ENCODE measurements at places on chromosomes 2 and 18.

- no peak for DNase-seq
These were observed 263.9 kb downstream of the ALPK2 start for GRCh38 chr18:58364876-58365528.

DNA sequence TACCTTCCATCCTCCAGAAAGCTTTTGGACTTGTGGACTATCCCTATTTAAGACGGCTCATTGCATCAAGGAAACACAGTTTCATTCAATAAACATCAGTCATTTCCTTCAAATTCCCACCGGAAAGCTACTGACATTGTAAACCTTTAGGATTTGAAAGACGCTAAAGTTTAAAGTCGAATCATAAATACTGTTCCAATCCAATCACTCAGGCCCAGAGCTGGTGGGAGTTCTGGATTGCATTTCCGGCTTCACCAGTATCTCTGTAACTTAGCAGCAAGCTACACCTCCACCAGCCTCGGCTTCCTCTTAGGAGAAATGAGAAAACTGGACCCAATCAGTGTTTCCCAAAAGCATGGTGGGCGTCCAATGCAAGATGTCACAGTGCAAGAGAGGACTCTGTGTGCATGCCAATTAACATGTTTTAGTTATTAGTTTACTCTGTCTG, 1.6 kb downstream of the WDFY1 start:
- DNase-seq, result peak; percentile 55

- peak; percentile 55 for DNase-seq
These were observed 55.4 kb upstream of the NCOA1 start for GRCh38 chr2:24435391-24436316.

GRCh38 chr2:121005453-121005852, 269.8 kb downstream of the GLI2 start:
- DNase-seq, result no peak

GRCh38 chr2:16657671-16658070, 8.0 kb downstream of the CYRIA start:
- DNase-seq, result no peak

DNA sequence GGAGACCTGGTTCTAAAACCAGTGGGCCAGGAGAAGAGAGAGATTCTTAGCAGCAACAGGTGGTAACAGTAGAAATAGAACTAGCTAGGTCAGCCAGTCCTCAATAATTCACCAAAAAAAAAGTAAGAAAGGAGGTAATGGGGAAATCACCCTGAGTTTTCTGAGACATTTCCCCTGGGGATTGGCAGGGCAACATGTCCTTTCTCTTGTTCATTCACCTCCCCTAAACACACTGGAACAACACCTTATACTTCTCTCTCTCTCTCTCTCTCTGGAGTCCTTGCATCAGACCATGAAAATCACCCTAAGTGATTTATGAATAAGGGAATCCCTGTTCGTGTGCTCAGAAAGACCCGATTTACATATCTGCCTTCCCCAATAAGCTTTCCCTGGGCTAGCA, 64.8 kb downstream of the COX7A2L start:
- no peak for DNase-seq

DNA sequence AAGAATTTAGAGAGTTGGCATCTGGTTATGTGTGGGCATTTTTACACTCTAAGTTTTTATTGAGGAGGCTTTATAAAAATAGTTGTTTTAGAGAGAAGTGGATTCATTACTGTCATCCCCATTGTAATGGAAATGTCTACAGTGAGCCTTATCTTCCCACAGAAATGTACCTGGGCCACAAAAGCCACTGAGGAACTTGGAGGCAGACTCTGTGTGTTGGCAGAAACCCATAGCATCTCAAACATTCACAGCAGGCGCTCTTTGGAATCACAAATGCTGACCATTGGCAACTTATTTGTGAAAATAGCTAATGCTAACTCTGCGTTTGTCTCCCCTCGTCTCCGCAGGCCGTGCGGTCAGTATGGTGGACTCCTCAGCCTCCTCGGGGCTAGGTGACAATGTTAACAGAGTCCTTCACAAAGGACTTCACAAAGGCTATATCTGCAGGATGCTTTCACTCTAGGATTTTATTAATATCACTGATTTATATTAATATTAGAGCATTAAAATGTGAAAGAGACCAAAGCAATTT, 689.1 kb upstream of the POU3F3 start:
- DNase-seq, result no peak

DNA sequence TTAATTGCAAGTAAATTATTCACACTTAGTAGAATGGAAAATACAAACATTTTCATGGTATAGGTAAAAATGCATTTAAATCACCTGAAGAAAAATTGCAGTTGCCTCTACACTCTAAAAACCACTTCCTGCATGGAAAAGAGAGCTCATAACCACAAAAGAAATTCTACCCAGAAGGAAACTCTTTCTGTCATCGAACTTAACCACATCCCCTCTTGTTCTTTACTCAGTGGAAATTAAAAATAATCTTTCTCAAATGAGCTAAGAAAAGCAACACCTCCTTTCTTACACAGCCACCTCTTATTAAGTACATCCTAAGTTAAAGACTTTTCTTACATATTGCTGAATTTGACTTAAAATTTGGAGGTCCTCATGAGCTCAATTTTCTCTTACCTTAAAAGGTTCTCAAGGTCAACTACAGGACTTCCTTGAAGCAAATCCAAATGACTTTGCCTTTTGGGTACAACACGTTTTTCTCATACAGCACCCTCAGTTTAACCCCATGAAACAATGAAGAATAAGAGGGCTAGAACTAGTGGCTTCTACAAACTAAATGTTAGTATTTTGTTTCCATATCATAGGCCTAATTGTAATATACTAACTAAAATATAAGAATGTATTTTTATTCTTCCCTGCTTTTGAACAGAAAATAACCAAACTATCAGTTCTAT, 109.1 kb upstream of the CRIM1 start:
- DNase-seq, result no peak

GRCh38 chr2:55869637-55870325, 53.8 kb downstream of the EFEMP1 start:
- DNase-seq, result no peak

DNA sequence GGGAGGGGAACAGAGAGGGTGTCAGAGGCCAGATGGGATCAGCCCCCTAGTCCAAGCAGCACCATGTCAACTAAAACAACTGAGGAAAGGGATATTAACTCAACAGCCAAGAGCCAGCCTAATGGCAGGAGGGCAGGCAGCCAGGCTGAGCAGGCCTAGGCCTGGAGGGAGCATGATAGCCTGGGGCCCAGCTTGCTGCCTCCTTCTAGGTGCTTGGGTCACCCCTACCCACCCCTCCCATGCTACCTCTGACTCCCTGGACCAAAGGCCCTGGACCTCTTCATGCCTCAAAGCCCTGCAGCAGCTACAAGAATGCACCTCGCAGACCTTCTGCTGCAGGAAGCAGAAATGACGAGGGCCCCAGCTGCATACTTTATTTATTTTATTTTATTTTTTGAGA, 22.1 kb upstream of the TNS1 start:
- DNase-seq, result no peak

DNA sequence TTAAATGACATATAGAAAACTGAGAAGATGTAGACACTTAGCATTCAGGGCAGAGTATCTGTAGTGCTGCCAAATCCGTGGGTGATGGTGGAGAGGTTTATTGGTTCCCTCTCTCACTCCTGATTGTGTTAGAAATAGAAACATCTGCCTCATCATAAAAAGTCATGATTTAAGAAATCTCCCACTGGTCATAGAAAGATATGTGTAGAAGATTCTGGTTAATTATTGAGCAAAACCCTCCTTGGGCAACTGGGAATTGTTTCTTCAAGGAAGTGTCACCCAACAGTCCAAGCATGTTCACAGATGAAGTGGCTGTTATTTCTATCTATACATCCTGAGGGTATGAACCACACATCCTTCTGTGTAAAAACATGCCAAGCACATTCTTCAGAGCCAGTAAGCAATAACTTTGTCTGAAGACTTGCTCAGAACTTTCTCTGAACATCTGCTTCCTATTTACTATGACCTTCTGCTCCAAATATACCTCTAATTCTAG, 33.6 kb upstream of the CHRNA1 start:
- DNase-seq, result no peak

DNA sequence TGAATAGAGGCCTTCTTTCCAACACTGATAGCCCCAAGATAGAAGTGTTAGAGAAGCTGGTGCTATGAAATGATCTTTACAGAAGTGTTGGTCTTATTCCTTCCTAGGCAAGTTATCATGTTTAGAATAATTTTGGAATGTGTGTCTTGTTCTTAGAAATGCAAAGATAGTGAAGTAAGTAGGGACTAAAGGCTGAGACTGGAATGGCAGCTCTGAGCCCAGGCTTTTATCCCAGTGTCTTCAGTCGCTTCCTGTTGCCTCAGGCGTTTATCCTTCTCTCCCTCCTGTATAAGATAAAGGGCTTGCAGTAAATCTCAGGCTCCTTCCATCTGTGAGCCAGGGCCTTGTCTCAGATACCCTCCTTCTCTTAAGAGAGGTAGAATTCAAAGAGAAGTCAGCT, 218.1 kb downstream of the TPGS2 start:
- no peak for DNase-seq

DNA sequence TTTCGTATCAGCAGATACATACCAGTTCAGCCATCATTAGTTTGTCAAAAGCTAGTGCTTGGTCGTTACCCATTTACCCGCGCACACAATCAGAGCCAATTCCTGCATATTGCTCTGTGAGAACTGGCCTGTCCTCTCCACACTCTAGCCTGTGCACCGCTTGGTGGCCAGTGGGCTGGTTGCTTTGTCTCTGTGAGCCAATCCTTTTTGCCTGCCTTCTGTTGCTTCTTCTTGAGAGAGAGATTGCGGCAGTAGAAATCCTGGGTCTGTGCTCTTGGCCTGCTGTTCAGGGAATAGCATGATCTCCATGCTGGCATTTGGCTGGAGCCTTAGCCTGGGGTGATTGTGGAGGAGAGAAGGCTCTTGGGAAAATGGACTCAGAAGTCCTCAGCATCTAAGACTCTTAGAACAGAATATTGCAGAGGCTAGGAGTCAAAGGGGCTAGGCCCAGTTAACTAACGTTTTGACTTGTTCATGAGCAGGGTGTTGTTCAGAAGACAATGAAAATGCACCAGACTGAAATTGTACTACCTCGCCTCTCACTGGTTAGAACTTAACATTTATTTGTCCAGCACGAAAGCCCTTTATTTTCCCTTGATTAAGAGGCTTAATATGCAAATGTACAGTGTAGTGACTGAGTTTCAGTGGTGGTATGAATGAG, 37.1 kb downstream of the MAP4K4 start:
- peak; percentile 39 for DNase-seq

GRCh38 chr18:74082742-74083556, 64.7 kb downstream of the FBXO15 start:
- no peak for DNase-seq

GRCh38 chr2:167411367-167411766, 523.1 kb downstream of the XIRP2 start:
- no peak for DNase-seq

DNA sequence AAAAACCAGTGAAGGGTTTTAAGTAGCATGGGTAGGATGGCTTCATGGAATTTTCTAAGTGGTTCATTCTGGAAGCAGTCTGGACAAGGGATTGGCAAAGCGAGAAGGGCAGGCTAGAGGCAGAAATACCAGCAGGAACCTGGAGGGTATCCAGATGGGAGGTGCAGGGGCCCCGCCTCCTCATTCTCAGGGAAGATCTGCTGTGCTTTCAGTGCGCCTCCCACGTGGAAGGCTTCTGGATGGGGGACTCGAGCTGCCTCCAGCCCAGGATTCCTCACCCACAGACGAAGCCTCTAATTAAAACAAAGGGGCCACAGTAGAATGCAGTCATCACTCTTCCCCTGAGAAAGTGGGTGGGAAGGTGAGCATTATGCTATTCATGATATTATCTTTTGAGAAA, 79.8 kb downstream of the VSNL1 start:
- no peak for DNase-seq

GRCh38 chr2:56333812-56334485, 150.2 kb downstream of the CCDC85A start:
- DNase-seq, result no peak

GRCh38 chr18:8458546-8459215, 150.6 kb upstream of the RAB12 start:
- DNase-seq, result no peak

DNA sequence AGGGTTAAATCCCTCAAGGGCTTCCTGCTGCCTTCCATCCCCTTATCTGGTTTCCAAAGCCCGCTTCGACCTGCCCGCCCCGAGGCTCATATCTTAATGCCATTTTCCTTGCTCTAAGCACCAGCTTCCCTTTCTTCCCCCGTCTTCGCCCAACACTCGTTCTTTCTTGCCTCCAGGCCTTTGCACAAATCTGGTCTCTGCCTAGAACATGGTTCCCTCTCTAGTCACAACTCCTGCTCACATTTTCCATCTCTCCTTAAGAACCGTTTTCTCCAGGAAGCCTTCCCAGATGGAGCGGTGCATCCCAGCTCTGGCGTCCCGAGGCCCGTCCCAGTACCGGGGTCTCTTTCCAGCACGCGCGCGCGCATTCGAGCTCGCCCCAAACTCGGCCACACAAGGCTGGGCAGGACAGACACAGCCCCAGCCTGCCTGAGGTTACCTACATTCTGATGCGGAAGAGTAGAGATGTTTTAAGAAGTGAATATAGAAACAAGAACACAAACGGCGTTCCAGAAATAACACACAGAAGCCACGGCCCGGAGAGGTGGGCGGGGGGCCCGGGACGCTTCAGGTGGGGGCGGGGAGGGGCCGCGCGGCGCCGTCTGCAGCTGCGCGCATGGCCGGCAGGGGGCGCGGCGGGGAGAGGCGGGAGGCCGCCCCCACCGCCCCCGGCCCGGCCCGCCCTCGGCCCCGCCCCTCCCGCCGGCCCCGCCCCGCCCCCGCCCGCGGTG, at the start of gene DGKD:
Gene DGKD (plus strand): TSS at position 726 of the 731 bp plus-strand sequence. CDS start 25 bp downstream, outside the sequence.
- DNase-seq, result peak; percentile 54

DNA sequence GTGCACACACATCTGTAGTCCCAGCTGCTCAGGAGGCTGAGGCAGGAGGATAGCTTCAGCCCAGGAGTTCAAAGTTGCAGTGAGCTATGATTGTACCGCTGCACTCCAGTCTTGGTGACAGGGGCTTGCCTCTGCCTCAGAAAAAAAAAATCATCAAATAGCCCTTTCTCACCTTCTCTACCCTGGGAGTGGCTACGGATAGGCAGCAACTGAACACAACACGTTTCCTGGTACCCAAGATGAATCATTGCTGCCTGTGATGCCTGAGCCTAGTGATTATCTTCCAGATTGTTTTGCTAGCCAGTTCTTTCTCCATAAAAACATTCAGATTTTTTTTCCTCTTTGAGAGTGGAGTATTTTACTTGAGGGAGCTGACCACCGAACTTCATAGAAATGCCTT, 13.5 kb downstream of the INPP4A start:
- no peak for DNase-seq

- DNase-seq, result no peak
These were observed 216.6 kb downstream of the SH3BP4 start for GRCh38 chr2:235168174-235168979.

DNA sequence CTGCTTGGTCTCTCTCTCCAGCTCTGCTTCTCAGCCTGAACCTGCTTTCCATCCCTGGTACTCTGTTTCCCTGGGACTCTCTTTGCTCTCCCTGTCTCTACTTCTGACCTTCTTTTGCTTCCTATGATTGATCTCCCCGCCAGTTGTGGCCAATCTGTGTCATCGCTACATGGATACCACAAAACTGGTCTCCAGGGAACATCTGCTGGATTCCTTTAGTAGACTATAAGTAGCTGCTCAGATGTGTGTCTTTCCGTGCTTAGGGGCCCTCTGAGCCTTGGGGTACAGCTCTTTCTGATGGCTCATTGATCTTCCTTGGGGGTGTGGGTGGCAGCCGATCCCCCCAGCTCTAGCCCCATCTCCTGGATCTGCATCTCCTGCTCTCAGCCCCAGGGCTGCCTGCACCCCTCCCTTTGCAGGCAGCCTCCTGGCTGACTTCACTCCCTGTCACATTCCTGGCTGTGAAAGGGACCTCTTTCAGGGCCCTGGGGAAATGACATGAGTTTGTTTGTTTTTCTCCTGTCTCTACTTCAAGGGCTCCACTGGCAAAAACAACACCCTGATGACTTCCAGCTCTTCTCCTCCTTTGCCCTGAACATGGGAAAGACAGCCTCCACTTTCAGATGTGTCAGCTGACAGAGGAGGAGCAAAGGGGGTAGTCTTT, 333.7 kb downstream of the CYP26B1 start:
- no peak for DNase-seq

Data from hippocampal formation (tissue), 2 donors.